ENCODE measurements at places on chromosomes 6 and 20.

GRCh38 chr6:52568320-52568719, 8.5 kb downstream of the TRAM2 start:
- no peak for DNase-seq

- no peak for DNase-seq
Measured at GRCh38 chr6:24761193-24761835, 13.4 kb upstream of the GMNN start.

- no peak for DNase-seq
Measured at GRCh38 chr6:97231911-97232310, 51.1 kb downstream of the MMS22L start.

GRCh38 chr20:62599216-62600110, 42.8 kb upstream of the SLCO4A1 start:
- no peak for DNase-seq

- no peak for DNase-seq
Measured at GRCh38 chr6:4804095-4804494, 27.9 kb downstream of the CDYL start.

DNA sequence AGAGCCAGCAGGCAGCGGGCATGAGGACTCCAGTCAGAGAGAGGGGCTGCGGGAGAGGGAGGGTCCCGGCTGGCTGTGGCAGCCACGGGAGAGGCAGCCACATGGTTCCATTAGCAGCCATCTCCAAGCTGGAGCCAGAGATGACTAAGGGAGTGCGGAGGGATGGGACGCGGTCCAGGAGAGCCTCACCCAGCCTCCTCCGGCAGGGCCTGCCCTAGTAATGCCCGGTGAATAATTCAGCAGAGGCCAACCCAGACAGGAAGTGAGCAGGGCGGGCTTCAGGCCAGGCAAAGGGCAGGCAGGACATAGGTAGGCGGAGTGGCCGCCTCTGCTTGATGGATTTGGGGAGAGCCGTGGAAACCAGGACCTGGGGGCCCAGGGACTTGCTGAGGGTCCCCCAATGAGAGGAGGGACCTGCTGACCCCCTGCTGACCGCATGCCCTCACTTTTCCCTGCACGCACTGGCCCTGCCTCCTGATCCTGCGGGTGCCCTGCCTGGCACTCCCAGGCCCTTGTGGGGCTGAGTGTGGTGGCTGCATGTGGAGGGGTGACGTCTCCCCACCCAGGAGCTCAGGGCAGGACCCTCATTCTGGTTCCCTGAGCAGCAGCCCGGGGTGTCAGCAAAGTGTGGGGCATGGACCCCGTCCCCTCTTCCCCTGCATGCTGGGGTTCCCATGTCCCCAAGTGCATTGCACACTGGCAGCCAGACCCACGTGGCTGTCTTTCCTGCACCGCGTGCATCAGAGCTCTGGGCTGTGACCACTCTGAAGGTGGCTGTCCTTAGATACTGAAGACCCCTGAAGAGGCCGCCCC, 51.8 kb upstream of the SLCO4A1 start:
- DNase-seq: no peak

All from central memory CD4-positive, alpha-beta T cell (primary cell).